CD4-positive, alpha-beta T cell treated with Interleukin-6 at 100 ng/mL for 8 hours (primary cell): ENCODE measurements at places on chromosomes 2 and 18.

DNA sequence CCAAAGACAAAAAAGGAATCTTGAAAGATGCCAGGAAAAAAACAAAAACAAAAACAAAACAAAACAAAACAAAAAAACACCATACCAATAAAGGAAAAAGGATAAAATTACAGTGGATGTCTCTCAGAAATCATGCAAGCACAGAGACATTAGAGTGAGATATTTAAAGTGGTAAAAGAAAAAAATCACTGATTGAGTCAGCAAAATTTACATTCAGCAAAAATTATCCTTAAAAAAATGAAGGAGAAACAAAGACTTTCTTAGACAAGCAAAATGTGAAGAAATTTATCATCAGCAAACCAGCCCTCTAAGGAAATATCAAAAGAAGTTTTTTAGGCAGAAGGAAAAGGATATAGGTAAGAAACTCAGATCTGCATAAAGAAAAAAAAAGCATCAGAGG is 10.2 kb upstream of the GKN1 start:
- DNase-seq = no peak

DNA sequence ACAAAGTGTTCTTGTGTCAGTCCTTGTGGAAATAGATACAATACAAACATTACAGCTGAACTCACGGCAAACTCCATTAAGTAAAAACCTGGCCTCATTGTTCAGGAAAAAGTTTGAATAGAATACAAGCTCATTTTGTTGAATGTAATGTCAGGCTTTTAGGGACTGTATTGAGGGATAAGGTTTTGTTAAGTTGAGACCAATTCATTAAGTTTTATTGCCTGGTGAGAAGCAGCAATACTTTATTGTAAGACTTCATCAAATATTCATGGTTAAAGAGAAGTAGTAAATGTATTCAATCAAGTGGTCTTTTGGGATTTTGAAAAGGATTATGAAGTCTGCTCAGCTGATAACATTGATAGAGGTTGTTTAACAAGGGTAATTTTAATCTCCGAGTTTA is 35.4 kb upstream of the METAP1D start:
- no peak for DNase-seq

DNA sequence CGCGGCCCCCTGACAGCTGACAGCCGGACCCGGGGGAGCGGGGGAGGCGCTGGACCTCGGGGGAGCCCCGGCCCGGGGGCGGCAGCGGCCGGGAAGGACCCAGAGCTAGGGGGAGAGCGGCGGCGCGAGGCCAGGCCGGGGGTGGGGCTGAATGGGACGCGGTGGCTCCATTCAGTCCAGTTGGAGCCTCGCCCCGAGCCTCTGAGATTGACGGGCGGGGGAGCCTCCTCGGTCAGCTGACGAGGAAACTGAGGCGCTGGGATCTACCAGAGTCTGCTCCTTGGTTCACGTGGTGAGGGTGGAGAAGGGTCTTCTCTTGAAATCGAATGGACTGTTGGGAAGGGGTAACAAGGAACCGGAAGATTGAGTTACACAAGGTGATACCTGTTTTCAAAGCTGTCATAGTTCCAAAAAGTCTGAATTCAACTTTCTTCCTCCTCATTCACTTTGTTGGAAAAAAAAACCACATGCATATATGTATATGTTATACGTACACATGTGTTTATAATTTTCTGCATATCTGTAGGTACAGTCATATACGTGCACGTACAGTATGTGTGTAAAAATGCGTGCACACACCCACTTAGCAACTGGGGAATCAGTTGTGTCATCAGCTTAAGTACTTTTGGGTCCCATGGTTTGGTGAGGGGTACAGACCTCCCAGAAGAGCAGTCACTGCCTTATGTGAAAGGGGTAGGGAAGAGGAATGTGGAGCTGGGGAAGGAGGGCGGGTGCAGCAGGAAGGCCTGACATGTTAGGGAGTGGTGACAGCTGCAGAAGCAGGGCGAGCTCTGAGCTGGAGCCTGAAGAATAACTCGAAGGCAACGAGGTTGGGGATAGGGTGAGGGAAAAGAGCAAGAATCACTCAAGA is 628 bp downstream of the PPP1R7 start:
- DNase-seq = no peak

- DNase-seq = no peak
Observed at GRCh38 chr18:41618147-41618546, 336.9 kb upstream of the PIK3C3 start.

GRCh38 chr2:226376516-226377180 is 423.0 kb downstream of the IRS1 start:
- no peak for DNase-seq

DNA sequence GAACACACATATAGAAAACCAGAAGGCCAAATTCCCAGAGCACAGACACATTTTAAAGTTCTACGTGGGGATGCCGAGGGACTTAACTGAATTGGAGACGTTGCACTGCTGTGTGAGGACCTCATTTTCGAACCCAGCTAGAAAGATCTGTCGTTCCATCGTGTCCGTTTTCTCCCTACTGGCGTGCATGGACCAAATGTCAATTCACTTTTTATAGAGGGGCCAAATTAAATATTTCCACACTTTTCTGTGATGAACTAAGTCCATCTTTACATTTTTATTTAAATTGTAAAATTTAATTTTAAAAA is 692 bp upstream of the TSHZ1 start:
- DNase-seq = no peak

DNA sequence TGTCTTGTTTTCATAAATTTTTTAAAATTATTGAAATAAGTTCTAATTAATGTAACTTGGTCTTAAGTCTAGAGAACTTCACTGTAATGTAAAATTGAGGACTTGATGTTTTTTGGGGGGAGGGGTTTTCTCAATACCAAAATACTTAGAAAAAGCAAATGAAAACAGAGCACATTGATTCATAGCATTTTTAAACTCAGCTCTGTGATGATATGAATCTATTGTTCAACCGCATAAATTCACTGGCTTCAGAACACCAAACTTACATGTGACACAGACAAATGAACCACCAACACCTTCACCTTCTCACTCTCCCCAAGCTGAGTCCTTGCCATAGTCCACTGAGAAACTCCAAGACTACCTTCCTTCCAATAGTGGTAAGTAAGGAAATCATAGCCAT is 108.2 kb downstream of the ZNF521 start:
- DNase-seq = no peak

- DNase-seq = no peak
Observed at GRCh38 chr18:27314996-27315395, 129.9 kb upstream of the CHST9 start.

DNA sequence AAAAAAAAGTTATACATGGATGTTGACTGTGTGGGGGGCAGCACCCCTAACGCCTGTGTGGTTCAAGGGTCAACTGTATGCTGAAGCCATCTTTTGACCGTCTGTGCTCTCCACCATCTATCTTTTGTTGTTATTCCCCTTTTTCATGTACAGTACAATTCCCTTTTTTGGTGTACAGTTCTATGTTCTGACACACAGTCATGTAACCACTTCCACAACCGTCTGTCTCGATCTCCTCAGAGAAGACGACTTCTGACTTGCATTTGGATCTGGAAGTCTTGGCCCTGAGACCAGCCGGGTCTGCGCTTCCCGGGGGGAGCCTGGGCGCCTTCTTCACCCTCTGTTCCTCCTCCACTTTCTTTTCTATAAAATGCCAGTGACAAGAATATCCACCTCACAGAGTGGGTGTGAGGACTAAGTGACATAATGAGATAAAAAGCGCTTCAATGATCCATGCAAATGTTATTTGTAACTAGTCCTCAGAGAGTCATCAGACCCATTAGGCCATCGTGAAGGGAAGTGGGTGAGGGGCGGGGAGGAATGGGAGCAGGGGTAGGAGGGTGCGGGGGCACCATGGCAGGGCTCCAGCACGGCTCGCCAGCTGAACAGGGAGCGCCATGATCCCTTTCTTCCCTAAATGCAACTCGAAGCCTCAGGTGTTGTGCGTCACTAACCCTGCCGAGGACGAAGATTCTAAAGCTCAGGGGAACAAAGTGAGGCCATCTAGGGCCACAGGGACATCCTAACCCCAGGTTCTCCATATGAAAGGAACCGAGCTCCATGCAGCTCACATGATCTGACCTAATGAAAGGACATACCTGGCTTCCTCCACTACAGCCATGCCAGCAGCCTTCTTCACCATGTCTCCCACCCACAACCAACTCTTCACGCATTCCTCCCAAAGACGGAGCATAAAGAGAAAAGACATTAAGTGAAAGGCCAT is 16.6 kb downstream of the ADCY3 start:
- DNase-seq = no peak

DNA sequence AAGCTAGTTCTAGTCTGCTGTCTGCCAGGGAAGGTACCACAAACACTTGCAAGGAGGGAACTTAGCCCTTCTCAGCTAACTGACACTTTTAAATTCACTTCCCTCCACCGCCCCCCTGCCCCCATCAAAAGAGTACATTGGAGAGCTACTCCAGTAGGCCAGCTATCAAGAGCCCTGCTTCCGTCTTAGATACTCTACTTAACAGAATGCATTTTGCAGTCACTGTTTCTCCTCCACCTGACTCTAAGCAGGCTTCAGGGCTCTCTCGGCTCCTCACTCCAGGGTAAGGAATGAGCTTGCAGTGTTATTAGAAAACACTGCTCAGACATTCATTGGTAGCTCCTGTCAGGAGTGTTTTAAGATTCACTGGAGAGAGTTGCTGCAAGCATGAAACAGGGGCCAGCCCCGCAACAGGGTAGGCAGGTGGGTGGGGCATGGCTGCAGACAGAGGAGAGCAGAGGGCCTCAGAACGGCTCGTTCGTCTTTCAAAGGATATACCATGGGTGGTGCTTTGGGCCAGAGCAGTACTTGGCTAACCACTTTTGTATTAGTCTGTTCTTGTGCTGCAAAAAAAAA is 35.3 kb upstream of the PDCL3 start:
- no peak for DNase-seq

DNA sequence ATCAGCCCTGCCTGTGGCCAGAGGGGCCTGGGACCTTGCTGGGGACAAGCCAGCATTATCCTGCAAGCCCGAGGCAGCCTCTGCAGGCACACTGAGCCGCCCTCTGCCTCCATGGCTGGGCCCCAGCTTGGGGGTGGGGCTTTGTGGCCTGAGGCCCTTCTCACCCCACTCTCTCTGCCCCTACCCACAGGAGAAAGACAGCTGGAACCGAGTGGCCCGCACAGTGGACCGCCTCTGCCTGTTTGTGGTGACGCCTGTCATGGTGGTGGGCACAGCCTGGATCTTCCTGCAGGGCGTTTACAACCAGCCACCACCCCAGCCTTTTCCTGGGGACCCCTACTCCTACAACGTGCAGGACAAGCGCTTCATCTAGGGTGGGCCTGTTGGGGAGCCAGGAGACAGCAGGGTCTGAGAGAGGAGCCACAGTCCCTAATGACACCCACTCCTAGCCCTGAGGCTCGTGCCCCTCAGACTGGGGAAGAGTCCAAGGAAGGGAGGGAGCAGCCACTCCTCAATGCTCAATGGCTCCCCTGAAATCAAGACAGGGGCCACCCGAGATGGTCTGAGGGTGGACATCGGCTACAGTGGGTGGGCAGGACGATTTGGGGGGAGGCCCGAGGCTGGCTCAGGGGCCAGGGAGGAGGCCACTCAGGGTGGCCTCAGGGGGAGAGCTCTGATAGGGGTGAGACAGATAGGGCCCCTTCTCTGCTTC is 4.4 kb upstream of the CHRNG start:
- no peak for DNase-seq

- DNase-seq = no peak
Observed at GRCh38 chr18:29140590-29140989, 963.7 kb upstream of the CDH2 start.

GRCh38 chr2:44051593-44052347 is 56.0 kb upstream of the LRPPRC start:
- no peak for DNase-seq

DNA sequence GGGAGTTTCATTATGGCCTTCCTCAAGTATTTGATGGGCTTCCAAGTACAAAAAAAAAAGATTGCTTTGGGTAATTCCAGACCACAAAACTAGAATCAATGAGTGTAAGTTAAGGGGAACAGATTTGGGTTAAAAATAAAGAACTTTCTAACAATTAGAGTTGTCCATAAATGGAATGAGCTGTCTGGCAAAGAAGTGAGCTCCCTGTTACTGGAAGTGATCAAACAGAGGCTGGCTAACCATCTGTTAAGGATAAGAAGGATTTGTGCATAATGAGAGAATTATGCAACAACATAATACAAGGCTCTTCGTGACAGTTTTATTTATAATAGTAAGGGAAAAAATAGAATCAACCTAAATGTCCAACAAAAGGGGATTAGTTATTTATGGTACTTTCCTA is 44.6 kb upstream of the ACVR1 start:
- no peak for DNase-seq

- no peak for DNase-seq
Observed at GRCh38 chr2:43444989-43445645, 150.7 kb downstream of the THADA start.

GRCh38 chr2:64934530-64934929 is 54.7 kb upstream of the SLC1A4 start:
- DNase-seq = no peak

DNA sequence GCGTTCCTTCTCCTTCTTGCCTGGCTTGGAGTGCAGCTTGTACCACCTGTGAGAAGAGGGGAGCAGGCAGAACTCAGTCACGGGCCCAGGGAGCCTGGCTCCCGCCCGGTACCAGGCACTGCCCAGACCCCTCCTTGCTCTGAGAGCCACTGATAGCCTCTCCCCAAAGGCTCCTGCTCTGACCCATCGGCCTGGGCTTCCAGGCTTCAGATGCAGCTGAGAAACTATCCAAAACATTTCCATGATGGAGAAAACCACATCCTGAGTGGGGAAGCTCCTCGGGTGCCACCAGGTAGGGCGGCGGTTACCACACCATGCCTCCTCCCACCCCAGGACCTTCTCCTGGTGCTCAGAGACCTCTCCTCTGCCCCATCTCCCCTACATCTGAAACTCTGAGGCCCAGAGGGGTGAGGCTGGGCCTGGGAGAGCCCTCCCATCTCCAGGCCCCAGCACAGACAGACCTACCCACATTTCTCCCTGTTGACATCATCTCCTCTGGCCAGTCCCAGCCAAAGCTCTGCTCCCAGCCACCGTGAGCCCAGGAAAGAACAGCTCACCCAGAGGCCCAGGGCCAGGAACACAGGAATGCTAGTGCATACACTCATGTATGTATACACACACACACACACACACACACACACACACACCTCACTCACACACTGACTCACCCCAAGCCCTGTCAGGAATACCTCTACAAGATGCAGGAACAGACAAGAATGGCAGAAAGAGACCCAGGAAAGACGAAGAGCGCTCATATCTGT is 17.9 kb upstream of the SFXN5 start:
- DNase-seq = no peak

DNA sequence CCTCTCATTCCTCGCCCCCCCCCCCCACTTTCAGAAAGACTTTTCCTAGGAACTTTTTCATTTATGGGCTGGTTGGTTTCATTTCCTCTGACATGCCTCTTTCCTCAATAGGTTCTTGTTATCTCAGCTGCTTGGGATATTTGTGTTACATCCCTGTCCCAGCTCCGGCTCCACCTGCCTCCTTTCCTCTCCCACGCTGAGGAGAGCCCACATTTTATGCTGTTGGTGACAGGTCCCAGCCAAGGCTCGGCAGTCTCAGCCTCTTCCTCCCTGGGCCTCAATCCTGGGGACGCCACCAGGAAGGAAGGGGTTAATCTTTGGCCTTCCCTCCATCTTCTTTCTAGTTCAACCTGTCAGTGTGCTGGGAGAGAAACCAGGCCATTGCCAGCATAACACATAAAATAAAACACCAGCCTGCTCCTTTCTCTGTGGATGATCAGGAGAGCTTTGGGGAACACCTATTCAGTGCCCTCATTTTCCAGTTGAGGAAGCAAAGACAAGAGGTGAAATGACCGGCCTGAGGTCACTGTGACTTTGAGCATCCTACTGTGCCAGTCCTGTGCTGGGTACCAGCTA is 216.9 kb upstream of the TNP1 start:
- DNase-seq = no peak
